SK-N-SH treated with all-trans-retinoic acid at 6 μM for 48 hours (cell line): ENCODE measurements at places on chromosomes 16 and 17.

- no peak for ATAC-seq
Observed at GRCh38 chr16:7372095-7372494, 39.5 kb downstream of the RBFOX1 start.

- no peak for ATAC-seq
Observed at GRCh38 chr17:62823111-62823893, 15.2 kb upstream of the MARCHF10 start.

DNA sequence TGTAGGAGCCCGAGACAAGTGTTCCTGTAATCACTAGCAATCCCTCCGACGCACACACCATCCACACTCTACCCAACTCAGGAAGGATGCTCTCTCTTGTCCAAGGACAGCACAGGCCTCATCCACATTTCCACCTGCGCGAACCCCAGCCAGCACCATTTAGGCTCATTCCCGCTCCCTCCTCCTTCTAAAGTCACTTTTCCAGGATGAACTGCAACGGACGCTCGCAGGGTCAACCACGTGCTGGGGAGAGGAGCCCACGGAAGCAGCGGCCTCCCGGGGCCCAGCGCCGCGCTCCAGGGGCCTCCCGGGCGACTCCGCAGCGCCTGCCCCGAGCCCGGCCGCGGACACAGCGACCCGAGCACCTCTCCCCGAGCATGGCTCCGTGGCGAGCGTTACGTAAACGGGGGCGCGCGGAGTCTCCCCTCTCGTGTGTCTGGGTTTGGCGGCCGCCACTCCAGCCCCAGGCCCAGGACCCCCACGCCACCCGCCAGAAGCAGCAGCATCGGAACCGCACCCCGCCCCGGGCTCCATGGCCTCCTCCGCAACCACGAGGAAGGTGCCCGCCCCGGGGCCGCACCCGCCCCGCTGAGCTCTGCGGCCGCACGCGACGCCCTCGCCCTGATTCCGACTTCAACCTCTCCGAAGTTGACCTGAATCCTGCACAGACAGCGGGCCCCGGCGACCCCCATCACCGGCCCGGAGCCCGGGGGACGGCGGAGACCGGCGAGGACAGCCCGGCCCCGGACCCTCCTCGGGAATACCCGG is 668 bp downstream of the USP36 start:
- ATAC-seq, result peak; percentile 39

GRCh38 chr17:16443511-16444257 is 28.3 kb downstream of the TRPV2 start:
- ATAC-seq, result peak; percentile 1; the same call in 1 of the 3 replicates

GRCh38 chr17:47700471-47701449 is 6.8 kb downstream of the TBKBP1 start:
- ATAC-seq, result no peak

DNA sequence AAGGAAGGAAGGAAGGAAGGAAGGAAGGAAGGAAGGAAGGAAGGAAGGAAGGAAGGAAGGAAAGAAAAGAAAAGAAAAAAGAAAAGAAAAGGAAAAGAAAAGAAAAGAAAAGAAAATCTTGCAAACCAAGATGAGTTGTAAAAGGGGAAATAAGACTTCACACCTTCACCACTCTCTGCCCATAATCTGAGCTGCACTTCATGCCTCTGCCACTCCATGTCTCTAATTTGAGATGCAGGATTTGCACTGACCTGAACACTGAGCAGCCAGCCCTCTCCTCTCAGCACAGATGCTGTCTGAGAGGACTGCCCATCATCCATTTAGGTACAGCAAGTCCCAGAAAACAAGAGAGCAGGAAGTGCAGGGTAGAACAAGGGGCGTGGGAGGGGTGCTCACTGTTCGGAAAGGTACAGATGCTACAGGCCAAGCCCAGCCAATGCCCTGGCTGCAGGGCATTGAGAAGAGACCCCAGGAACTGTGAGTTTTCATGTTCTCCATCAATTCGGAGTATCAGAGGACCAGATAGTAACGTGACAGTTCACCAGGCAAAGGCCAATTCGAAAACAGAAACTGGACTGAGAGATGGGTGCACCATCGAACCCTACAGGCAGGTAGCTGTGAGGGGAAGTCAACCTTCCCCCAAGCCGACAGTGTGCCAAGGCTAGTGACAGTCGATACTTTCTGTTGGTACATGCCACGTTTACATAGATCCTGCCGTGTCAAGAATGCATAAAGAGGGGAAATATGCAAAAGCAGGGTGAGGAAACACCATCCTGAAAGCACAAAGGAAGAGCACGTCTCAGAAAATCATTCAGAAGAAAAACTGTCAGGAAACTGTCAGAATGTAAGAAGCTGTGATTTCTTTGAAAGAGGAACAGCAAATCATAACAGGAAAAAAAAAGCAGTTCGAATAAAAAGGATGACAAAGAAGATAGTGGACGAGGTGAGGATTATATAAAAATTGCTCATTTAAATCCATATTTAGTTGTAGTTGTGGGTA is 142.0 kb upstream of the RCVRN start:
- no peak for ATAC-seq

- ATAC-seq, result no peak
Observed at GRCh38 chr17:78944956-78945355, 19.8 kb upstream of the TIMP2 start.

- ATAC-seq, result no peak
Observed at GRCh38 chr17:8166731-8167130, 4.0 kb upstream of the VAMP2 start.

DNA sequence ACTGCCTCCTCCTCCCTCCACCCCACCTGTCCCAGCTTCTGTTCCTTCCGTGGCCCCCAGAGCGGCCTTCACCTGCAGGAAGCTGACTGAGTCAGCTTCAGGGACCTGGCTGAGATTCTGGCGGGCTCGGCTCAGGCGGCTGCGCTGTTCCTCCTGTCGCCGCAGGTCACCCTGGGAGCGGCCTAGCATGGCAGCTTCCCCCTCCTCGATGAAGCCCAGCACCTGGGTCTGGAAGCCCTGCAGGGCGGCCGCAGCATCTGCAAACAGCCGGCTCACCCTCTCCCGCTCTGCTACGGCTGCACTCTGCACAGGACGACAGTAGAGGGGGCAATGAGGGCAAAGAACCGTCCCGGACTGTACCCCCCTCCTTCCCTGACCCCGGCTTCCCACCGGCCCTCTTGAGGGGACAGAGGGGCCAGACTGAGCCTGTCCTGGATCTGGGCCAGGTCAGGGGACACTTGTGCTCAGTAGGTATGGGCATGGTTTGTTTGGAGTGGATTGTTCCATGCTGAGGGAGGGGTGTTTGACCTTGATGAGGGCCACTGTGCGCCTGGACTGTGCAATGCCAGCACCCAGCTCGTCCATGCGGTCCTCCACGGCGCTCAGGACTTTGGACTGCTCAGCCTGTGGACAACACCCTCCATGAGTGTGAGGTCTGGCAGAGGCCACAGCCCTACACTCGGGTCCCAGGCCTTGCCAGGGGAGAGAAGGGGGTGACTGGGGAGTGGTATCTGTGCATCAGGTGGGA is 2.0 kb downstream of the TRIM47 start:
- peak; percentile 13 for ATAC-seq

DNA sequence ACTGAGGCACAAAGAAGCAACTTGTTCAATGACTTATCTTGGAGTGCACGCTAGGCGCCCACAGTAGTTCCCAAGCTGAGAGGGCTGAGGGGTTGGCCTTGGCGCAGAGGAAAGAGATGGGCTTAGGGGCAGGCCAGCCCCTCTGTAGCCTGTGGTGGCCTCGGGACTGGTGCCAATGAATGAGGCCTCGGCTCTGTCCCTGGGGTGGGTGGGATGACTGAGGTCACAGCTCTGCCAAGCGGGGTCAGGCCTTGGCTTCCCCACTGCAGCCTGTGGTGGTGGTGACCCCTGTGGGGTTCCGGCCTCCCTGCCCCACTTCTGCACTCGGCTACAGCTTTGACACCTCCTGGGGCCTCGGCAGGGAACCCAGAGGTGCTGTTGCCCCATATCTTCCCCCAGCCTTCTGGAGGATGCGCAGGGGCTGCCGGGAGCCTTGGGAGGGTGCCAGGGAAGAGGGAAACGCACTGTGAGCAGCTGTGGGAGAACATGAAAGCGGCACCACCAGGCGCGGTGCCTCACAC is 46.0 kb downstream of the BEAN1 start:
- ATAC-seq, result no peak

DNA sequence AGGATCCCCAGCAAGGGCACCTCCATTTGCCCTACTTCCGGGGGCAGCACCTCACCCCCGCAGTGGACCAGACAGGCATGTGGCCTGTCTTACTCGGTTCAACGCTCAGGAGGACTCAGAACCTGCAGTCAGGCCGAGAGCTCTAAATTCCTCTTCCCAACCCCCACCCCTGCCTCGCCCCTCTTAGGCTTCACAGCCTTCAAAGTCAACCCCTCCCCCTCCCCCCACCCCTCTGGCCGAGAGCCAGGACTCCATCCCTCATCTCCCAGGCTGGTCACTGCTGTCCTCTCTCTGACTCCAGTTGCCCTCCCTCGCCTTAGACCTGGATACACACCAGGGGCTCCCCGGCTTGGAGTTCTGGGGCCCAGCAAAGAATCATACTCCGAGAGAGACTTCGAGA is 8.1 kb upstream of the HS3ST6 start:
- ATAC-seq, result no peak

- peak; percentile 27 for ATAC-seq
Observed at GRCh38 chr17:79201536-79202227, 127.1 kb downstream of the ENGASE start.

- no peak for ATAC-seq
Observed at GRCh38 chr16:61957075-61957855, 79.0 kb downstream of the CDH8 start.

DNA sequence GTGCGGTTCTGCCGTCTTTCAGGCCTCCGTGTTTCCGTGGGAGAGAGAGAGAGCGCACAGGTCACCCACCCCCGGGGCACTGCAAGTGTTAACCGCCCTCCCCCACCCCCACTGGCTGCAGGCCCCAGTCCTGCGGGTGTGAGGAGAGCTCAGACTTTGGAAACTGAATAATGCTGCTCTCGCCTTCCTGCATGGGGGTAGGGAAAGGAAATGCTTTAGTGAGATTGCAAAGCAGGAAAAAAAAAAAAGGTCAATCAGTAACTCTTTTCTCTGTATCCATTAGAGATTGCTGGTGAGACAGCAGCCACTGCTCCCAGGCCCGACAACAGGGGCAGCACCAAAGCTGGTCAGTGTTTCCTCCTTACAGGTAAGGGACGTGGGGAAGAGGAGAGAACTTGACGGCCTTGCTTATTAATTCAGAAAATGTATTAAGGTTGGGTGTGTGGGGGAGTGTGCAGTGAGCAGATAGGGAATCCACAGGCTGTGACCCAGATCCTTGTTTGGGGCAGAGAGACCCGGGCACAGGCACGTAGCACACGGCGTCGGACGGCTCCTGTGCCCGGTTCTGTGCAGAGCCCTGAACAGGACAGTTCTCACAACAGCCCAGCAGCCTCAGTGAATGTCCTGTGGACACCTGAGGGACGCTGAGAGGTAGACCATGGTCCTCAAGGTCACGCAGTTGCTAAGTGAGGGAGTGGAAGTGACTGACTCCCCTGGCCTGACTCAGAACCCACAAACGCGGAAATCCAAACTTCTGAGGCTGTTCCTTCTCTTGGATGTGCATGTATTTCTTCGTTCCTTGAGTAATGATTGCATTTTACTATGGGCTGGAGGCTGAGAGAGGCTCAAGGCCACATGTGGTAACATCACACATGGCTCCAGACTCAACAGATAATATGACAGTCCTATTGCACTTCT is 156.5 kb downstream of the FOXL1 start:
- no peak for ATAC-seq

DNA sequence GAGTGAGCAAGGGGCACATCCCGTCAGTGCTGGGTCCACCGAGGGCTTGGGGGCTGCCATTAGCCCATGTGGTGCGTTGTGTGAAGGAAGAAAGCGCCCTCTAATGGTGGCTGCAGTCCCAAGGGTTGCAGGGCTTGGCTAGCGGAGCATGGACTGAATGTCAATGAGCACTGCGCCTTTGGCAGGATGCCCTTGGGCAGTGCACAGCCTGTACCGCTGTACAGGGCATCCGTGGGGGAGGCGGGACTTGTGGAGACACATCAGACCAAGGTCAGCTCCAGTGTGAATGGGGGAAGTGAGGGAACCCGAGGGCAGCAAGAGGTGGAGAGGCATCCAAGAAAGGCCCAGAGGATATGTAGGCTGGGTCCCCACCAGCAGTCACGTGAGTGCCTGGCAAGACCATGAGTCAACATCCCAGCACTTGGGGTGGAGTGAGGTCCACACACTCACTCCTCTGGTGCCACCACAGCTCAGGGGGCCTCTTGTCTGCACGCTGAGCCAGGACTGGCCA is 75.5 kb upstream of the MED9 start:
- peak; percentile 18; the same call in 2 of the 3 replicates for ATAC-seq

DNA sequence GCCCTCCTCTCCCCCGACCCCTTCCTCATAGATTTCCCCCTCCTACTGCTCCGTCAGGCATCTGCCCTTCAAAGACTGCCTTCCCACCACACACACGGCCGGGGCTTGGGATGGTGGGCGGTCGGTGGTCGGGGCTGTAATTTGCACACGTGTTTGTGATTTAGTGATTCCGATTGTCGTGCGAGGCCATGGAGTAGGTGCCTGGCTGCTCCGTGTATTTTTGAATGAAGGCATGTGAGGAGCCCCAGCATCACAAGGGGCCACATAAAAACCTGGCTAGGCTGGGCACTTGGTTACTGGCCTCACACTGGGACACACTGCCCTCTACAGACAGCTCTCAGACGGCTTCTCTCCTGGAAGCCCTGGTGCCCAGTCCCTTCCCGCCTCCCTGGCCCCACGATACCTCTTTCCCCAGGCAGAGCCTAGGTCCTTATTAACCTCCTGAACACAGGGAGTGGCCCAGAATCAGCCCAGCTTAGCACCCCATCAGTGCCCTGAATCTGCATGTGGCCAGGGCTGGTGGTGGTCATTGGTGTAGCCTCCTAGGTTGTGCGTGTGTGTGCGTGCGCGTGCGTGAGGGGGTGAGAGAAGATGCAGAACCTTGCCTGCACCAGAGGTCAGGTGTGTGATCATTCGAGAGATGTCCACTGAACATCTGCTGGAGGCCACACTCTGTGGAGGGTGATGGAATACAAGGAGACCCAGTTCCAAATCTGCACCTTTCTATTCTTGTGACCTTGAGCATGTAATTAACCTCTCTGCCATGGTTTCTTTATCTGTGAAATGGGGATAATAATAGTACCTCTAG is 1.3 kb upstream of the SOCS1 start:
- ATAC-seq, result peak; percentile 84

GRCh38 chr17:39153599-39154051 is 2.2 kb upstream of the PLXDC1 start:
- peak; percentile 65 for ATAC-seq

GRCh38 chr16:2404099-2404498 is 25.1 kb upstream of the CCNF start:
- ATAC-seq, result no peak

DNA sequence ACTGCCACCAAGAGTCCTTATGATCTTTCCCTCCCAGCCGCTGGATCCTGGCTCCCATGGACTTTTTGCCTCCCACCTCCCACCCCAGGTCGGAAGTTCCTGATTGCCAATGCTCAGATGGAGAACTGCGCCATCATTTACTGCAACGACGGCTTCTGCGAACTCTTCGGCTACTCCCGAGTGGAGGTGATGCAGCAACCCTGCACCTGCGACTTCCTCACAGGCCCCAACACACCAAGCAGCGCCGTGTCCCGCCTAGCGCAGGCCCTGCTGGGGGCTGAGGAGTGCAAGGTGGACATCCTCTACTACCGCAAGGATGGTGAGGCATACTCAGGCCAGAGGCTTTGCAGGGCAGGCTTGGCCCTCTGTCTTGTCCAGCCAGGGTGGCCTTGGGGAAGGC is 893 bp downstream of the KCNH6 start:
- no peak for ATAC-seq

- ATAC-seq, result no peak
Observed at GRCh38 chr17:82862737-82863382, 23.0 kb upstream of the ZNF750 start.
